ENCODE measurements at places on chromosomes 2 and 18.

GRCh38 chr2:102755284-102755683, 6.5 kb upstream of the TMEM182 start:
- DNase-seq, result no peak

- peak; percentile 74 for DNase-seq
Observed at GRCh38 chr2:218291318-218292047, 820 bp downstream of the TMBIM1 start.

GRCh38 chr2:98773907-98774306, 43.0 kb upstream of the MGAT4A start:
- DNase-seq, result no peak

DNA sequence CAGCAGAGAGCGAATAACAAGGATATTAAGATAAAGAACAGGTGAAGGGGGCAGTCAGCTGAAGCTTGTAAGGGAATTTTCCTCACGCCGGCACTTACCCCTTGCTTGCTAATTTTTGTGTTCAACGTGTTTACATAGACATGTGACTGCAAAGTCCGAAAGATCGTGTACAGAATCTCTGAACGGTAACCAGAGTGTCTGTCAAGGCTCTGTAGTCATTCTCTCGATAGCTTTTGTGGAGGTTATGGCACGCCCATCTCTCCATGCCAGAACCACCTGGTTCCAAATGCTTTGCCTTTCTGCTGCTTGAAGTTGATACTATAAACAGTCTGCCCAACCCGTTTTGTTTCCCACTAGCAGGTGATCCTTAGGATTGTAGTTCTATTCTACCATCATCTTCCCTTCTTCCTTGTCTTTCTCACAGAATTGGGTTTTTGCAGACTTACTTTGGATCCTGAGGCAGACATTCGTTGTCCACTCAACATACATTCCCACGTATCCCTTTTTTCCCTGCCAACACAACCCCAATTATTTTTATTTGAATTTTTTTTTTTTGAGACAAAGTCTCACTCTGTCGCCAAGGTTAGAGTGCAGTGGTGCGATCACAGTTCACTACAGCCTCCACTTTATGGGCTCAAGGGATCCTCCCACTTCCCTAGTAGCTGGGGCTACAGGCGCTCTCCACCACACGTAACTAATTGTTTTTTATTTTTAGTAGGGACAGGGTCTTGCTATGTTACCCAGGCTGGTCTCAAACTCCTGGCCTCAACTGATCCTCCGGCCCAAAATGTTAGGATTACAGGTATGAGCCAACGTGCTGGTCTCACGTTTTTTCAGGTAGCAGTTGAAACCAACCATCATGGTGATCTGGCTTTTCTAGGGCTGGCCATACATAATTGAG, 1.3 kb upstream of the USP34 start:
- peak; percentile 6 for DNase-seq

DNA sequence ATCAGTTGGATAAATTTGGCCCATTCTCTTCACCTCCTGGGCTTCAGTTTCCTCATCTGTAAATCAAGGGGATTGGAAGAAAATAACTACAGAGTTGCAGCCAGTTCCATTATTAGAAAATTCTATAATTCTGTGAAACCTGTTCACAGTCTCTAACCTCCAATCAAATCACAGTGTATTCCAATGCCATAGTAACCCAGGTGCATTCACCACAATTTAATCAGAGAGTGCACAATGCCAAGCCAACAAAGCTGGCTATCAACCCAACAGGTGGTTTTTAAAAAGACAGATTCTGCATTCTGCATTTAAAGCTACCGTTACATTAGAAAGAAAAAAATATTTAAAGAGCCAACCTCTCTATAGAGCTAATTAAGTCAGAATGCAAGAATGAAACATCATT, 308.6 kb downstream of the RNF144A start:
- DNase-seq, result no peak

GRCh38 chr2:173087214-173087581, 11.6 kb downstream of the MAP3K20 start:
- no peak for DNase-seq

DNA sequence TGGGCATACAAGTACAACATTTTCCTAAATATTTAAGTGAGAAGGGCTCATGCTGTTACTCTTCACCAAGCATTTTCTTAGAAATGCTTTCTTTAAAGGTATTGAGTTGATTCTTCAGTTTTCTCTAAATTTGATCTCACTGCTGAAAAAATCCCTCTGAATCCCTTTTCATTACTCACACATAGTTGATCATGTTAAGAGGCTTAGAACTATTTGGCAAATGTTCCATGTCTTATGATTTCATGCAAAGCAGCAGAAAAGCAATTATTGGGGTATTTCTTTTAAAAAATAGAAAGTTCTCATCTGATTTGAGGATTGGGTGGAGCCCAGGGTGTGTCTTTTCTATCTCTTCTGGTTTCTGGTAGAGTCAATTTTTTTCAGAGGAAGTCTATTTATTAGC, 1079.8 kb upstream of the ZEB2 start:
- DNase-seq, result no peak

DNA sequence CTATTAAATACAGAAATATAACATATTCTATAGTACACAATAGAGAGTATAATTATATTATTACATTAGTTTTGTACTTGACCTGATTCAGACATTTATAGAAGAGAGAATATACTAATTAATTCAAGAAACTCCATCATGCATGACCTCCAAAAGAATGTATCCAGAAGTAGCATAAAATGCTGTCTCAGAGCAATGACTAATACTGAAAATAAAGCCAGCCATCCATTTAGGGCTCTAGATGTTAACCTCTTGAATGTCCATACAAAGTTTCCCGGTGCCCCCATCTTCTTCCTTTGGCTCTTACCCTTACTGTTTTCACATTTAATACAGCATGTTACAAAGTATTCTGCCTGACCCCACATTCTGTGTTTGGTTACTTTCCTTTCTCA, 102.0 kb downstream of the ARHGAP15 start:
- no peak for DNase-seq

GRCh38 chr18:52953387-52953786, 613.4 kb downstream of the DCC start:
- DNase-seq, result no peak

- no peak for DNase-seq
Observed at GRCh38 chr2:215678094-215678493, 242.2 kb upstream of the FN1 start.

- no peak for DNase-seq
Observed at GRCh38 chr2:229169751-229170150, 101.3 kb downstream of the PID1 start.

GRCh38 chr18:57959278-57959677, 84.7 kb upstream of the NEDD4L start:
- peak; percentile 20 for DNase-seq

DNA sequence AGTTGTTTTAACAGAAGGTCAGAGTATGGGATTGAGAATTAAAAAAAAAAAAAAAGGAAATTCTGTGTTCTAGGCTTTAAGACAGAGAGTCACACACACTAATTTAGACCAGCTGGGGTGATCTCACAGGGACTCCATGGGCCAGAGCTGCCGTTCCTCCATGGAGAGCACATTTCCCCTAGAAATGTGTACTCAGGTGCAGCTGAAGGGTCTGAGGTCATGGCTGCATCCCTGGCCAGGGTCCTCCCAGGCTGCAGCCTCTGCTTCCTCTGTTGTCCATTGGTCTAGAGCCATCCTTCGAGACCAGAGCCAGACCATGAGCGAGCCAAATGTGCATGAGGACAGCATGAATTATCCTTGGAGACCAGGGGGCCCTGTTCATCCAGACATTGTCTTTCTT, 190.1 kb upstream of the TNP1 start:
- no peak for DNase-seq

GRCh38 chr2:86140969-86141392, 34.9 kb downstream of the PTCD3 start:
- peak; percentile 32 for DNase-seq

DNA sequence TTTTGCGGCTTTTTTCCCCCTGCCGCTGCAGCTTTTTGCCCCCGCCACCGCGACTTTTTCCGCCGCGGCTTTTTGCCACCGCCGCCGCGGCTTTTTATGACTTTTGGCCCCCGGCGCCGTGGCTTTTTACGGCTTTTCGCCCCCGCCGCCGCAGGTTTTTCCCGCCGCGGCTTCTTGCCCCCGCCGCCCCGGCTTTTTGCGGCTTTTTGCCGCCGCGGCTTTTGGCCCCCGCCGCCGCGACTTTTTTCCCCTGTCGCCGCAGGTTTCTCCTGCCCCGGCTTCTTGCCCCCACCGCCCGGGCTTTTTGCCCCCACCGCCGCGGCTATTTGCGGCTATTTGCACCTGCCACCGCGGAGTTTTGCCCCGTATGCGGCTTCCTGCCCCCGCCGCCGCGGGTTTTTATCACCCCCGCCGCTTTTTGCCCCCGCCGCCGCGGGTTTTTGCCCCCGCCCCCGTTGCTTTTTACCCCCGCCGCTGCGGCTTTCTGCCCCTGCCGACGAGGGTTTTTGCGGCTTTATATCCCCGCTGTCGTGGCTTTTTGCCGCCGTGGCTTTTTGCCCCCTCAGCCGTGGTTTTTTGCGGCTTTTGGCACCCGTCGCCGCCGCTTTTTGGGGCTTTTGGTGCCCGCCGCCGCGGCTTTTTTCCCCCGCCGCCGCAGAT, 2750.9 kb downstream of the RPIA start:
- DNase-seq, result no peak

DNA sequence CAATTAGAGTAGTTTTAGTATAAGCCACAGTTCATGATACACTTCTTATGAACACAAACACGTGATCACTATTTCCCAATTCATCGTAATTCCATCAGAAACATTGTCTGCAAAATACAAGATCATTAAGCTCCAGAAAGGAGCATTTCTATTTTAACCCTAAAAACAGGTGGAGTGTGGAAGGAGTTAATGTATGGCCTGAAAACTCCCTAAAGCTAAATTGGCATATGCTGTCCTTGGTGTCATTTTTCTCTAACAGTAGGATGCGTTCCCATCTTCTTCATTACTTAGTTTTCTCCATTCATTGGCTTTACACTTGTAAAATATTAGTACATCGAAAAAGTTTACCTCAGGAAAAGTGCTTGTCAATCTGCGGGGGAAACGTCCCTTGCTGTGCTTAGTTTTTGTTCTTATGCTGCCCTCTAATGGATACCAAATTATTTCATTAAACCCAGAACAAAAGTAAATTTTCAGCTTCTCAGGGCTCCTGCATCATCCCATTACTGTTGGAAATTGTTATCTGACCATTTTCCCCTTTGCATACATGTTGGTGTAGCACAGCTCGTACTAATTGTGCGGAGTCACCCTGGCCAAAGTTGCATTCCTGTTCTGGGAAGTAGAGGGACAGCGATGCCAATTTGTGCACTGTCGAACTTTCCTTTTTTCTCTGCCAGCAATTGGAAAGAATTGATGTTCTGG, 153.4 kb downstream of the GPD2 start:
- peak; percentile 22 for DNase-seq

DNA sequence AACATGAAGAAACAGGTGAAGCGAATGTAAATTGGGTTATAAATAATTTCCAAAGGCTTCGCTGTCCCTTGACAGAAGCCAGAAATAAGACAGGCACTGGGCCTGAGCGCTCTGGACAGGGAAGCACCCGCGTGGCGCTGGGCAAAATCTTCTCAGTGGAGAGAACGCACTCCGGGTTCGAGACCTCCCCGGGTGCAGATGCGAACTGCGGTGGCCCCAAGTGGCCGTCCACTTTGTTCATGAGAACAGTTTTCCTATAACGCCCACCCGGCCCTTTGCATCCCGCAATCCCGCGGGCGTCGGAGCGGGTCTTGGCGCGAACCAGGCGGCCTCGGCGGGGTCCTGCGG, 651 bp upstream of the DPYSL5 start:
- DNase-seq, result no peak

GRCh38 chr2:100733391-100734187, 86.3 kb upstream of the NPAS2 start:
- DNase-seq, result peak; percentile 99
